ENCODE measurements at places on chromosomes 5 and 9.
A peak's percentile ranks its signal among the peaks of the same experiment; 100 is the strongest.

GRCh38 chr5:137101544-137101943, 397.6 kb downstream of the SPOCK1 start:
- DNase-seq: no peak

DNA sequence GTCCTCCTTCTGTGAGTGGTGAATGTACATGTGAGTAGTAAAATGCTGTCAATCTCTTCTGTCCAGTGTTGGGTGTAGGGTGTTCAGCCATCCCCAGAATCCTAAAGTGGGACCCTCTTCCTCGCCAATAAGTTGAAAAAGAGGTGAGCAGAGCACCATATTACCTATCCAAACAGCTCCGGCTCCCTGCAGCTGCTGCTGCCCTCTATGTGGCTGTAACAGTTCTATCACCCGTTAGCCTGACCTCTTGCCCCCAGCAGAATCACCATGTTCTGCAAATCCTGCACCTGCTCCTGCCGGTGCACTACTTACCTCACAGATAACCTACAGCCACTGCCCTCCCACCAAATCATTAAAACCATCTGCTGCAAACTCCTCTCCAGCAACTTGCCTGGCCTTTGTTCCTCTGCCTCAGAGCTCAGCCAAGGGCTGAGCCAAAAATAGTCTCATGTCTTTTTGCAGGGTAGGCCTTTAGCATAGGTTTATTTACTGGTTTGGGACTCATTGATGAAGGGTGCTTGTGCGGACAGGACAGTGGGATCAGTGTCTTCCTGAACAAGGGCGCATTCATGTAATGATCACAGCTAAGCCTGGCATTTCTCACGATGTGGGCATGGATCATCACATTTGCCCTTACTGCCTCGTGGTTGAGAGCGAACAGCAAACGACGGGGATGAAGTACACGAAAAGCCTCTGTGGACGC, 49.6 kb upstream of the CCL21 start:
- peak; percentile 66 for DNase-seq

- no peak for DNase-seq
Measured at GRCh38 chr5:96726802-96727201, 64.6 kb downstream of the CAST start.

- DNase-seq: no peak
Measured at GRCh38 chr9:120394058-120394669, 185.8 kb downstream of the CDK5RAP2 start.

- DNase-seq: no peak
Measured at GRCh38 chr9:105278751-105279150, 34.3 kb downstream of the SLC44A1 start.

- DNase-seq: no peak
Measured at GRCh38 chr9:79237861-79238260, 333.9 kb upstream of the TLE4 start.

DNA sequence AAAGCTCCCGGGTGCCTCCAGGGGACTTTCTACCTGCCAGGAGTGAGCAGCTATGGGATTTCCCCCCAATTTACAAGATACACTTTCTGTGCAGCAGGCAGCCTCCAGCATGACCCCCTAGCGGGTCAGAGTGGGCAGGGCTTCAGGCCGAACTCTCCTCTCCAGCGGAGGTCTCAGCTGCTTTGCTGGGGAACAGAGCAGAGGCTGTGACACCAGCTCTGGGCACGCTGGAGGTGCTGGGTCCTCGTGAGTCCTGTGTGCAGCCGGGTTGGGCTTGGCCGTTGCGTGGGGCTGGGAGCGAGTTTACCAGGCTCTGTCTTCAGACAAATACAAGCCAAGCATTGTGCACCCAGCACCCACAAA, 2.9 kb downstream of the NRARP start:
- no peak for DNase-seq

GRCh38 chr9:77916410-77916819, 115.2 kb downstream of the GNAQ start:
- no peak for DNase-seq

- DNase-seq: no peak
Measured at GRCh38 chr5:172793577-172794488, 22.8 kb upstream of the DUSP1 start.

GRCh38 chr9:15485836-15486666, 24.7 kb downstream of the PSIP1 start:
- no peak for DNase-seq

DNA sequence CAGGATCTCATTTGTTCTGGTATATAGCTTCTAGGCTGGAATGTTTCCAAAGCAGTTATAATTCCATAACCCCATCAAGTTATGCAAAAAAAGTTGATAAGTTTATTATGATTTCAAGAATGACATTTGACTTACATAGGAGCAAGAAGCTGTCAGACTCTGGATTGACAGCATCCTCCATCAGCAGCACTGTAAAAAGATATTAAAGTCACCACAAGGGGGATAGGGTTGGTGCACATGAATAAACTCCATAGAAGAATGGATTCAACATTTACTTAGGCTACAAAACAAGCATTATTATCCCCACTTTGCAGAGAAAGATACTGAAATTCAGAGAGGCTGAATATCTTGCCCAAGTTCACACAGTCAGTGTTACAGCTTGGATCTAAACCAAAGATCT, 208.9 kb upstream of the SLC30A5 start:
- no peak for DNase-seq

DNA sequence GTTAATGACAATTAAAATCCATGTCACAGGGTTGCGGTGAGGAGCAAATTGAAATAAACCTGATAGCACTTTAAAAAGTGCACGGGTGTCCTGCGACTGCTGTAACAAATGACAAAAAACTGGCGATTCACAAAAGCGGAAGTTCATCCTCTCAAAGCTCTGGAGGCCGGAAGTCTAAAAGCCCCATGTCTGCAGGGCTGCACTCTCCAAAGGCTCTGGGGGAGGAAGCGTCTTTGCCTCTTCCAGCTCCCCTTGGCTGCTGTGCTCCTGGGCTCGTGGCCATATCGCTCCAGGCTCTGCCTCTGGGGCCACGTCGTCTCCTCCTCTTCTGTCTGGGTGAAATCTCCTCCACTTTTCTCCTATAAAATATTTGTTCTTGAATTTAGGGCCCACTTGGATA, 273.9 kb upstream of the IRX2 start:
- DNase-seq: no peak

DNA sequence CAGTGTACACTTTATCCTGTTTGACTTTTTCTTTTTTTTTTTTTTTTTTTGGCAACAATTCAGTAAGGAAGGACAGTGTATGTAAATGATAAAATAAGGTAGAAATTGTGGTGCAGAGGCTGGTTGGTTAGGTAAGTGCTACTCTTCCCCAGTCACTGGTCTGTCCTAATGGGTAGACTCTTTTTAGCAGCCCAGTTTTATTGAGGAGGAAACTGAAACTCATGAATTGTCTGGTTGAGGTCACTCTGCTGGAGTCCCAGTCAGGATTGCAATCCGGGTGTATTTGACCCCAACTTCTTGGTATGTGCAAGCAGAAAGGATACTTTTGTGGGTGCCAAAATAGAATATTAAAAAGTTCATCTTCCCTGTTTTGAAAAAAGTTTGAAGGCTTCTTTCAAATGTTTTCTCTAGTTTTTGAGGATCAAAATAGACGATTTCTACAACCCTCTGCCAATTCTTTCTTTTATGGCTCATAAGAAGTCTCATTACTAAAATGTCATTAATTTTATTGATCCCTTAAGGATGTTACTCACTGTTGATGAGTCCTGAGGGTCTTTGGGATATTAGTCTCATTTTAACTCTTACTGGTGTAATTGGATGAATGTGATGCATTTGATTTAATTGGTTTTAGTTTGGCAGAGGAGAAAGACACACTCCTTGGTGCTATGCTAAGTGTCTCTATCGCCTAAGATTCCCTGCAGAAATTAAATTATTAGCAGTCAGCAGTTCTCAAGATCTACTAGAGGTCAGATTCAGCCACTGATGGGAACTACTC, 171.9 kb downstream of the KDM4C start:
- DNase-seq: no peak

GRCh38 chr9:70551801-70552200, 137.3 kb upstream of the KLF9 start:
- no peak for DNase-seq

DNA sequence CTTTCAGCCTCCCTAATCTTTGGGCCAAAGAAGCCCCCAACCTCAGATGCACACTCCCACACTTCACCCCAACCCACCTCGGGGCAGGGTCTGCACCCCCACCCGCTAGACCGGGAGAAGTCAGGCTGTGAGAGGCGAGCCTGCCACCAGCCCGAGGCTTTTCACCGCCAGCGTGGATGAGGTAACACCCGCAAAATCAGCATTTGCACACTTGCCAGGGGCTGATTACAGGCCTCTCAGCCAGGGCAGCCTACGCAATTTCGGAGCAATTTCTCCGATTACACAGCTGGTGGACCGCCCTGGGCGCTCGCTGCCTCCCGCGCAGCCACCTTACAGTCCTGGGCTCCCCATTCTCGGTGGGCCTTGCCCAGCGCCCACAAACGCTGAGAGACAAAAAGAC, 68.5 kb downstream of the FOXD1 start:
- DNase-seq: no peak

- DNase-seq: no peak
Measured at GRCh38 chr5:36276864-36277263, 24.8 kb downstream of the RANBP3L start.

GRCh38 chr5:158942217-158942616, 157.5 kb downstream of the EBF1 start:
- DNase-seq: no peak

- no peak for DNase-seq
Measured at GRCh38 chr5:72849546-72849945, 33.1 kb downstream of the TNPO1 start.

- peak; percentile 53 for DNase-seq
Measured at GRCh38 chr9:128383007-128383753, 12.0 kb downstream of the URM1 start.

DNA sequence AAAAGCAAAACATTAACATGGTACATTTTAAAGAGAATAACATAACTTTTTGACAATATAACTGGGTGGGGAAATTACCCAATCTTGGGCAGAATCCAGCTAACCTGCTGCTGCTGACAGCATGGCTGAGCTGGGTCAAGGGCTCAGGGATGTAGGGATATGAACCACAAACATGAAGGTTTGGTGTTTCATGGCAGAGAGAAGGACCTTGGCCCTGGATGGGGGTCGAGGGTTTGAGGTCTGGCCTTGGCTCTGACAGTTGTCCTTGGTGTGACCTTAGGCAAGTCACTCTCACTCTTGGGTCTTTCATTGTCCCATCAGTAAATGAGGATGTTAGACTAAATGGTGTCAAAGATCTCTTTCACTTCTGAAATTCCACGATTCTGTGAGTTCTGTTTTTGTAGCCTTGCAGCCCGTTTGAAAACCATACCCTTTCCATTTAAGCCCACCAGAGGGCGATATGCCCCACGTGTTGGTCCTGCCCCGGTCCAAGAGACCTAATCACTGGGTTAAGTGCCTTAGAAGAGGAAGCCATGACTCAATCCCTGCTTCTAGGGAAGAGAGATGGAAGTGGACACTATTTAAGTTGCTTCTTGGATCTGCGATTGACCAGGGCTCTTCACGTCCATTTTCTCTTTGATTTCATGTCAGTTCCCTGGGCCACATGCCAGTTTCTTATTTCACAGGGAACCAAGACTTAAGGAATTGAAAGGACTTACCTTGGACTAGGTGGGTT, 56.8 kb upstream of the TEX48 start:
- no peak for DNase-seq

DNA sequence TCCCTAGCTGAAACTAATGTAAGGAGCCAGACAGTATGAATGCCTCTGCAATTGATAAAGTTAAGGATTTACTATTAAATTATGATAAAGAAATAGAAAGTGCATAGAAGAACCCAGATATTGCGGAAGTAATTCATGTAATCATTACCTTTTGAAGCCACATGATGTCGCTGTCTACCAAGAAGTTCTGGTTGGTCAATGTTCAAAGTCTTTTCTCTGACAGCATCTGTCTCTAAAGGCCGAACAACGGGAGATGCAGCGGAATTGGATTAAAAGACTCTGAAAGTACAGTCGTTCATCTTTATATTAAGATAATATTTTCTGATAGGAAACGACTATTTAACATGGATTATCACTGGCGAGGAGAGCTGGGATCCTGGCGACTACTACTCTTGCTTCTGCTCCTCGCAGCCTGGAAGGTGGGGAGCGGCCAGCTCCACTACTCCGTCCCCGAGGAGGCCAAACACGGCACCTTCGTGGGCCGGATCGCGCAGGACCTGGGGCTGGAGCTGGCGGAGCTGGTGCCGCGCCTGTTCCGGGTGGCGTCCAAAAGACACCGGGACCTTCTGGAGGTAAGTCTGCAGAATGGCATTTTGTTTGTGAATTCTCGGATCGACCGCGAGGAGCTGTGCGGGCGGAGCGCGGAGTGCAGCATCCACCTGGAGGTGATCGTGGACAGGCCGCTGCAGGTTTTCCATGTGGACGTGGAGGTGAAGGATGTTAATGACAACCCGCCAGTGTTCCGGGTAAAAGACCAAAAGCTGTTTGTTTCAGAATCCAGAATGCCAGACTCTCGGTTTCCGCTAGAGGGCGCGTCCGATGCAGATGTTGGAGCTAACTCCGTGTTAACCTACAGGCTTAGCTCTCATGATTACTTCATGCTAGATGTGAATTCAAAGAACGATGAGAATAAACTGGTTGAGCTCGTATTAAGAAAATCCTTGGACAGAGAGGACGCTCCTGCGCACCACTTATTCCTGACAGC, at the start of gene PCDHA8:
Gene PCDHA8 (plus strand): TSS at position 210 of the 985 bp plus-strand sequence. CDS start 135 bp downstream, at position 345.
- DNase-seq: no peak

- DNase-seq: peak; percentile 64
Measured at GRCh38 chr9:84670138-84671041, 861 bp downstream of the NTRK2 start.

DNA sequence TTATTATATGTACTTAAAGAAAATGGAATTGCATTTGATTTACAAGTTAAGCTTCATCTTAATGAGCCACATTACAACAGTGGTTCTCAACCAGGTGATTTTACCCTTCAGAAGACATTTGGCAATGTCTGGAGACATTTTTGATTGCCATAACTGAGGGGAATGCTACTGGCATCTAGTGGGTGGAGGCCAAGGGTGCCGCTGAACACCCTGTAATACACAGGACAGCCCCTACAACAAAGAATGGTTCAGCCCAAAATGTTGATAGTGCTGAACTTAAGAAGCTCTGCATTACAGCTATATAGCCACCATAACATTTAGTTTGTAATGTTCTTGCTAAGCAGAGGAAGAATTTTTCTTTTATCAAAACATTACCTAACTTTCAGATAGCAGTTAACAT, 103.1 kb downstream of the PAM start:
- DNase-seq: no peak

DNA sequence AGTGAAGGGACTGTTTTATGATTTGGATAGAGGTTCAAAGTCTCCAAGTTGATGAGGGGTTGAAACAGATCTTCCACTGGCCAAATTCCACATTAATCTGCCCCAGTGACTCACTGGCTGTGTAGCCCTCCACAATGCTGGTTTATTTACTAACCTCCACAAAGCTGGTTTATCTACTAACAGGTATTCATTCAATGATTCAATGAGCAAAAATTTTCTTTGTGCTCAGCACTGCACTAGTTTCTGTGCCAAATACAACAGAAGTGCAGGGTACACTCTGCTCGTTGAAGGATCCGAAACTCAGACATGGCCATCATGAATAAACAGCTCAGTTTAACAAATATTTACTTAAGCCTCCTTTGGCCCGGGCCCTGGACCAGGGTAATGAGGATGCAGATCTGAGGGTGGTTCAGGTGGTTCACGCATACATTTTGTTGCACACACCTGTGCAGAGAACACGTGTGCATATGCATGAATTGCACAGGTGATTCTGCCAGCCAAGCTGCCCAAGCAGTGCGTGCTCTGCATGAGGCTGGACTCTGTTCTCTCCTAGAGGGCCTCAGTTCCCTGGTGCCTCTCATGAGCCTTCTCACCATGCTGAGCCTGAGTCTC, 71.0 kb downstream of the SH3PXD2B start:
- DNase-seq: no peak

Data from nucleus accumbens (tissue), 56 donors.